ENCODE measurements at places on chromosomes 2 and 18. TPM values are rescaled to one million over a fixed set of nuclear protein-coding genes. Genes with fewer than 3 reads are reported as not detected.

DNA sequence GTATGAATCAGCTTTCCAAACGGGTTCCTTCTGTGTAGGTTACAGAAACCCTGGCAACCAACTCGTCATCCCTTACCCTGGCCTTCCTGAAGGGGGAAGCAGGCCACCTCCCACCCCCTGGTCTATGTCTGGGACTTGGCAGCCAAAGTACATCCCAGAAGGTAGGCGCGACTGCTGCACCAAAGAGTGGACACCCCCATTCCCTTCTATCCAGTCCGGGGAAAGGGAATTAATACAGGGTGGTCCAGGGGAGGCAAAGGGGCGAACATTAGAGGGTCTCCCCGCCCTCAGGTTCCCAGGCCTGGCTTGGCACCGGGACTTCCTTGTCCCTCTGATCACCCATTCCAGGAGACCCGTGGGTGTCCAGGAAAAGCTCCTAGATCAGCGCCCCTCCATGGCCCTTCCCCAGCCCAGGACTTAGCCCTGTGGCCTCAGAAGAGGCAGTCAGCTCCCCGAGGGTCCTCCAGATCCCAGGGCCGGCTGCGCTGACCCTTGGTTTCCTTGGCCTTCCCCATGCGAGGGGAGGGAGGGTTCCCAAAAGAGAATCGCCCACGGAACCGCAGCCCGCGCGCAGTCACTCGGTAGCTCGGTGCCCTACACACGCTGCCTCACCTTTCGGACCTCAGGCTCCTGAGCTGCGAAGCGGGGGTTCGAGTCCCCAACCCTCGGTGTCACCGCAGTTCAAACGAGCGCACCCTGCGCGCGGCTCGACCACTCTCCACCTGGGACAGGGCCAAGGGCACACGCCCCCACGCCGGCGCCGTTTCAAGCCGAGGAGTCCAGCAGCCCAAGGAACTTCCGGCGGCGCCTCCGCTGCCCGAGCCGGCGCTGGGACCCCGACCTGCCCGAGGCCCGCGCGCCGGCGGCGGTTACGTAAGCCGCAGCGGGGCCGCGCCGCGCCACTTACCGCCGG, at the start of gene PER2:
Gene PER2 (minus strand): TSS at position 874 of the 913 bp plus-strand sequence. CDS start 10,674 bp downstream, outside the sequence.
- DNase-seq = peak; percentile 93

DNA sequence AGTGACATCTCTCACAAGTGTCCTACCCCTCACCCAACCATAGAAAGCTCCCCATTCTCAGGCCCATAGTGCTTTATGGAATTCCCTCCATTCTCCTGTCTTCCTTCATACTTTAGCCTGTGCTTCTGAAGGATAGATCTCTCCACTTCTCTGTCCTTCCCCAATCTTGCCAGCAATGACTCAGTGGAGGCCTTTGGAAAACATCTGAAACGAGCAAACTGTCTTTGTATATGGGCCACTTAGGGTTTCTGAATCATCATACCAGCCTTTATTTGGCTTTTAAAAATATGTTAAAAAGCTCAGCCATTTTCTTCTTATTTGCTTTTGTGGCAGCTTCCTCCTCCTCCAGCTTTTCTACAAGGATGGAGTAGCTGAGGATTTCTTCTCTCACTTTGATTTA, 65.6 kb upstream of the ZNF385B start:
- no peak for DNase-seq

DNA sequence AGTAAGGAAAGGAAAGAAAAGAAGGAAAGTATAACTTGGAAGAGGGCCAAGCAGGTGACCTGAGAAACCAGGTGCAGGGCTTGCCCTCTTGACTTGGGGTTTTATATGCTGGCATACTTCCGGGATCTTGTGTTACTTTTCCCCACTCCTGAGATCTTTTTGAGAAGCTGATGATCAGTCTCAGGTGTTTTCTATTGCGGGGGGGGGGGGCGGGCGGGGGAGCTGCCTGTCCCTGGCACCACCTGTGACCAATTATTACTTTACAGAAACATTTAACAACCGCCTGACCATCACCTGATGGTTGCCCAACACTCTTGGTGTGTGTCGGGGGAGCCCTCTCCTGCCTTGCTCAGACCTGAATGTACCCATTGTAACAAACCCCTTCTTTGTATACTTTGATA, 6.9 kb upstream of the CASP10 start:
- DNase-seq = no peak

GRCh38 chr18:23268641-23269040, 133.4 kb downstream of the CABLES1 start:
- DNase-seq = no peak

GRCh38 chr2:107721178-107721577, 105.5 kb upstream of the RGPD4 start:
- no peak for DNase-seq

GRCh38 chr2:8606226-8606625, 75.6 kb upstream of the ID2 start:
- no peak for DNase-seq

XIRP2 gene
- not detected for polyA plus RNA-seq

IL18RAP gene
- not detected for polyA plus RNA-seq

DNA sequence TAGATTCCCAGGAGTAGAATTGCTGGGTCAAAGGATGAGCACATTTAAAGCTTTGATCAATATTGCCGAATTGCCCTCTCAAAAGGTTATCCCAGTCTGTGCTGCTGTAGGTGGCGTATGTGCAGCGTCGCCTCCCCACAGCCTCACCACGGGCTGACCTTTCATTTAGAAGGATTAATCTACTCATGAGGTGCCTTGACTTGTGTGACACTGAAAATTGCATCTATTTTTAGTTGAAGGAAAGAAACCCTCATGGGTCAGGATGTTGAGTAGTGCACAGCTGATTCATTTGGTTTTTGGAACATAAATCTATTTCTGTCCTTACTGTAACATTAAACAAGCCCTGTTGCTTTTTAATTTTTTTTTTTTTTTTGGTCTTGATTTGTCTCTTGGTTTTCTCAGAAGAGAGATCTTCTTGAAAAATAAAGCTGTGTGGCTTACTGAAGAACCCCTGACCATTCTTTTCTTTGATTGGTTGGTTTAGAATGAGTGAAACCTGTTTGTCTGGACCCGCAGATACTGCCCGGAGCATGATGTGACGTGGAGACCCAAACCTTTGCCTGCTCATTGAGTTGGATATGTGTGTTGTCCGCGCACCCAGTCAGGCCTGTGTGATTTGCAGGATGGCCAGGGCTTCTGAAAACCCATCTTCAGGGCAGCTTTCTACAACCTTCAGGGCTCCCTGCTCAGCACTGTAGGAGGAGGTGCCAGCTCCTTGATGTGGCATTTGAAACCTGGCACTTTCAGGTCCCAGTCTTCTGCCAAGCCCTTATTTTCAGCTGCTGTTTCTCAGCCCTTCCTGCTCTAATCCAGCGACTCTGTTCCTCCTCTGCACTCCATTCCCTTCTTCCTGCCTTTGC, 61.0 kb downstream of the LPIN1 start:
- DNase-seq = no peak

RAB17 gene
- 0.35 TPM for polyA plus RNA-seq

CFAP221 gene
- not detected for polyA plus RNA-seq

- no peak for DNase-seq
Measured at GRCh38 chr18:75221897-75222296, 11.3 kb downstream of the TSHZ1 start.

GRCh38 chr2:3312576-3313345, 64.9 kb downstream of the EIPR1 start:
- DNase-seq = no peak

DNA sequence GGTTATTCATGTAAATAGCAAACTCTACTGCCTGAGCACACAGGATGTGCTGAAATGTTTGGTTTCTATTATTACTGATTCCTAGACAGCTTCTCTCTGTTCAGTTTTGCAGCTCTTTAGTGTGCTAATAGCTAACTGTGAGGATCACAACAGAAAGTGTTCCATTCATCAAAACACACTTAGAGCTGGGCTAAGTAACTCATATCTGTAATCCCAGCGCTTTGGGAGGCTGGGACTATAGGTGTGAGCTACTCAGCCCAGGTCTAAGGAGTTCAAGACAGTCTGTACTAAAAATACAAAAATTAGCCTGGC, 63.2 kb downstream of the MOGAT1 start:
- DNase-seq = no peak

- no peak for DNase-seq
Measured at GRCh38 chr2:56147907-56148306, 35.9 kb upstream of the CCDC85A start.

GGCX gene
- 32.0 TPM for polyA plus RNA-seq

GRCh38 chr2:181858600-181858999, 32.9 kb upstream of the ITPRID2 start:
- DNase-seq = no peak

ADD2 gene
- 0.18 TPM for polyA plus RNA-seq

DNA sequence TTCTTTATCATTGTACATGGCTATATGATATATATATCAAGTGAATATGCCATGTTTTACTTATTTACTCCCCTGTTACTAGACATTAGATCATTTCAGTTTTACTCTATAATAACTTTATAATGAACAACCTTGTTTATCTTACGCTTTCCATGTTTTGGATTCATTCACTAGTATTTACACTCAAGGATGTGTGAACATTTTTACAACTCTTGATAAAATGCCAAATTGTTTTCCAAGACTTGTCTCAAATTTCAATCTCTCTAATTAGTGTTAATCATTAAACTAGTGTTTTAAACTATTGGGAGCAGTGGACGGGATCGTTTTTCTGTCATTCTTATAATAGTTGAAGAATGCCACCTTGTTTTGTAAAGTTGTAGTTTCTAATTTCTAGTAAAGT, 51.5 kb upstream of the B3GNT7 start:
- no peak for DNase-seq

GRCh38 chr2:129375632-129376425, 603.6 kb upstream of the RAB6C start:
- no peak for DNase-seq

DNA sequence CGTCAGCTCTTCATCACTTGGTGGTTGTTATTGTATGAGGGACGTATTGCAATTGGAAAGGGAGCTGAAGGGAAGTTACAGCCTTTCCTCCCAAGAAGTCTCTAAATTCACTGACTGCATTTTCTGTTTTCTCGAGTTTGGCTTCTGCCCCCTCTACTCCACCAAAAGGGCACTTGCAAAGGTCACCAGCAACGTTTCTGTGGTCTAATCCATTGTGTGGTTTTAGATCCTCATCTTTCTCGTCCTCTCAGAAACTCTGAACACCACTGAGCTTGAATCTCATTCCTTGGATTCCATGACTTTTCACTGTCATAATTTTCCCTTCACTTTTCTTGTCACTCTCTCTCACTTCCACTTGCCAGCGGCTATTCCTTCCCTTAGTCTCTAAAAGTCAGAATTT, 308.0 kb downstream of the AFF3 start:
- DNase-seq = no peak

ESPNL gene
- polyA plus RNA-seq = not detected

GRCh38 chr2:144163592-144163991, 356.3 kb downstream of the ZEB2 start:
- DNase-seq = no peak

- DNase-seq = no peak
Measured at GRCh38 chr18:36108601-36109000, 20.5 kb downstream of the SLC39A6 start.

GRCh38 chr2:83826577-83826976, 632.5 kb downstream of the SUCLG1 start:
- no peak for DNase-seq

ALLC gene
- not detected for polyA plus RNA-seq

DNA sequence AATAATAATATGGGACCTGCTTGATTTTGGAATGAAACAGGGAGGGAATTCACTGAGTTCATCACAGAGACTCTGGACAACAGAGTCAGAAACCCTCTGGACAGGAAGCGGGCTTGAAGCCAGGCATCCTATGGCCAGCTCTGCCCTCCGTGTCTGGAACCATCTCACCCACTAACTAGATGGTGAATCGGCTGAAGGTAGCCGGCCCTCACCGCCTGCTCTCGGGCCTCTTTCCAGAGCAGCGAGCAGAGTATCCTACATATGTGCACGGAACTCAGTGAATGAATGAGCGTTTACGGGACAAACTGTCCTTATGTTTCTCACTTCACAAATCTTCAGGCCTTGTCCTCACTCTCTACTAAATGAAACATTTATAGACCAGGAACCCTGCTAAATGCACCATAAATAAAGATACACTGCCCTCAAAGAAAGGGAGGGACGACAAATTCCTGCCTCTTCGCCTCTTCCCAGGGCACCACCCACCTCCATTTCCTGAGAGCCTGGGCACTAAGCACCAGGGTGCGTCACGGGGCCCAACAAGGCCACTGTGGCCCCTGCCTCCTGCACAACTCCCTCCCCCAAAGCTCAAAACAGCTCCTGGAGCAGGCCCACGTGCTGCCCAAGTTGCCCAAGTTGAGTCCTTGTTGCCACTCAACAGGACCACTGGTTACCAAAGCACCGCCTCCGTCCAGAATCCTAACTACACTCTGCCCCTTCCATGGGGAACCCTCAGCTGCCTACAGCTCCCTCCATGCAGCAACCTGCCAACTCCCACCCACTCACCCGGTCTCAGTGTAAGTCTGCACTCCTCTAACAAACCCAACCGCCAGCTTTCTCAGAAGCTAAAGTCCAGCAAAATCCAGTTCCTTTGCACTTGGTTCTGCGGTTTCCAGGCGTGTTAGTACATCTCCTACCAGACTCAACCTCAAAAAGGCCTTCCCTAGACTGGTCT, 1.7 kb downstream of the TBC1D8 start:
- no peak for DNase-seq

SCYGR4 gene
- not detected for polyA plus RNA-seq

NGEF gene
- polyA plus RNA-seq = not detected

- peak; percentile 23 for DNase-seq
Measured at GRCh38 chr18:12307701-12308385, at the start of gene TUBB6. Gene TUBB6 (plus strand): TSS chr18:12308241. CDS start chr18:12308293, 52 bp downstream.

DNA sequence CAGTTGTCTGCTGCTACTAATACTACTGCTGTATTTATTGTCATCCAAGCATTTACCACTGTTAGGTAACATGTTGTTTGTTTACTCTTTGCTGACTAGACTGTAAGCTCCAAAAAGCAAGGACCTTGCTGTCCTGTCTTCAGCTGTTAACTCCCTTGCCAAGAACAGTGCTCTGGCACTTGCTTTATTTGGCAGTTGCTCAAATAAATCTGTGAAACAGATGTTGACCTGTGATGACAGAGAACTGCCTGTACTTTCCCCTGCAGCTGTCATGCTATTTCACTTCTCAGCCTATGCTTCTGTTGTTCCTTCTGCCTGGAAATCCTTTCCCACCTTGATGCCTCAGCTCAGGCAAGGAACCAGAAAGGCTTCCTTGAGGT, 181.2 kb downstream of the ATAD2B start:
- no peak for DNase-seq

ABCA12 gene
- not detected for polyA plus RNA-seq

GRCh38 chr2:178825183-178825582, 18.0 kb upstream of the TTN start:
- DNase-seq = no peak
